ENCODE measurements at places on chromosomes 7 and 10. TPM values are rescaled to one million over a fixed set of nuclear protein-coding genes. Genes with fewer than 3 reads are reported as not detected.
A peak's percentile ranks its signal among the peaks of the same experiment; 100 is the strongest.

GRCh38 chr10:86710987-86711512, 42.7 kb downstream of the LDB3 start:
- DNase-seq, result peak; percentile 43

Gene TFPI2
- 12.5 TPM for total RNA-seq

- no peak for DNase-seq
Measured at GRCh38 chr10:29723726-29724125, 89.0 kb upstream of the SVIL start.

Gene TCAF2
- 3.8 TPM for total RNA-seq

Gene FXYD4
- 0.14 TPM for total RNA-seq

Gene GNAT3
- total RNA-seq, result 0.19 TPM

GRCh38 chr7:22949944-22950343, 64.0 kb downstream of the HYCC1 start:
- DNase-seq, result no peak

DNA sequence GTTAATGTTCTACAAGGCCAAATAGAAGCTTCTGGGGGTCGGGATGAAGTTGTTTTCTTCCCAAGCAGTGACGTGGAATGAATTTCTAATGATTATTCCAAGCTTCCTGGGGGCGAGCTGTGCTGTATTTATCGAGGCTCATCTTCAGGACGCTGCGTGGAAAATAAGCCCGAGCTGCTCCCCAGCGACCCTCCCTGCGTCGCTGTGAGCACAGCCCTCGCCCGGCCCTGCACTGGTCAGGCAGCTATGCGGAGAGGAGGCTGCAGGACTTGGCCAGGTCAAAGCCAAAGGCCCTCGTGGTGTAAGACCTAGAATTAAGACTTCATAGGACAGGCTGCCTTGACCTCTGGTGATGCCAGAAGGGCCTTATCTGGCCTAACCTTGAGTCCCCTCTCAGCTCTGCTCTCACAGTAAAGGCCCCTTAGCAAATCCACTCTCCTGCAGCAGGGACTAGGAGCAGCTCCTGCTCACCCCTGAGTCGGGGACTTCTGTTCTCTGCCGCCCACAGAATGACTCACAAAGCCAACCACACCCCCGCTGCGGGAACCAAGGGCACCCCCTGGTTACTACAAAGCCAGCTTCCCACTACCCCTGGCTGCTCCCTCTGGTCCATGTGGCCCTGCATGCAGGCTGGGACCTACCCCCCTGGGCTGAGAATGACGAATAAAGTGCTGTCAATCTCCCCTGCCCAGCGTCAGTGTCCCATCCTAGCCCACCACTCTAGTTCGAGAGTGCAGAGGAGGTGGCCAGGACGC, 501.6 kb downstream of the TCERG1L start:
- no peak for DNase-seq

DNA sequence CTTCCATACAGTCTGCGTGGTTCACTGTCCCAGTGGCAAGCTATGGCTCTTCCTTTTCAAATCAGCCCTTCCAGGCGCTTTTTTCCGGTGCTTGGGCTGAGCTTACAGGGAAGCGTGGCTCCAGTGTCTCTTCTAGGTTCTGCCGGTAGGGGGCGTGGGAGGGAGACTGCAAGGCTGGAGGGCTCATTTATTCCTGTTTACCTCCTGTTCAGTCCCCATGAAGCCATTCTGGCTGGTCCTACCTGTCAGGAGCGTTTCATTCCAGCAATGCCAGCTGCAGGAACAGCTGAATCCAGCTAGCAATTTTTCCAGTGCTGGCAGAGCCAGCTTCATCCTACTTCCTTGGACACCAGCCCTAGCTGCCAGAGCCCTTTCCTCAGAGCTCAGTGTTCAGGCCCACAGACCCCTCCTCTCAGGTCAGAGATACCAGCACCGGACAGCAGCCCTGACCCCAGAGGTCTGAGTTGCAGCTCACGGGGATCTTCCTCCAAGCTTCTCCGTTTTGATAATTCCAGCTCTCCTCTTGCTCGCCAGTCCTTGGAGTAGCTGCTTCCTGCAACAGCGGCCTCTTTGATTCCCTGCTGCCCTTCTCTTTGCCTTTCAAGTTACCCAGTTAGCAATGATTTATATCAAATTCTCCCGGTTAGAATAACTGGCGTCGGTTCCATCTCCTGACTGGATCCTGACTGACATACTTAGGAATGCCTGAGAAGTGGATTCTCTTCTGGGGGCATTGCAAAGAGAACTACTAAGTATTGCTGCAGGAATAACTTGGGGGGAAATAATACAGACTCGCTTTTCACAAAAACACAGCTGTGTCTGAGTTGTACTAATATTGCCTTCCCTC, 129.8 kb downstream of the FRMD4A start:
- no peak for DNase-seq

DNA sequence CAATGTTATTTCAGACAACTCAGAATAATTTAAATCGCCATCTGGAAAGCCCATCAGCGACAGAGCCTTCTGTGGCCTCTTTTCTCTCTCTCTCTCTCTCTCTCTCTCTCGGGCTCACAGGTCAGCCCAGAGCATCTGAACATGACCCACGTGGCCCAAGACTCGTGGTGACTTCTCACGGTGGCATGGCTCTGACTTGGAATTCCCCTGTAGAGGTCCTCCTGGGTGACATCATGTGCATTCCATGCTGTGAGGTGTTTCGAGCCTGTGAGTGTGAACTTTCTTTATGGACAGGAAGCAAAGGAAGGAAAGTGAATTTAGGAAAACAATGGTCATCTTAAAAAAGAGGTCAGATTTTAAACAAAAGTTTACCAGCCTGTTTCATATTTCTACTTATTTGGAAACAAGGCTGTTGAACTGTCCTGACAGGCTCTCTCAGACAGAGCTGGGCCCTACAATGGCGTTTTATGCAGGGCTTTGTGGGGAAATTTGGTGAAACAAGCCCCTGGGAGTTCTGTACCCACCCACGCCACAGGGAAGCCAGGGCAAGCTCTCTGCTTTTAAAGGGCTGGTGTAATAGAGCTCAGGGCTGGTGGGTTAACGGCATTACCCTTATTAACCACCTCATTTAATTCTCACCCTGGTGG, 359.7 kb upstream of the ZNF32 start:
- DNase-seq, result no peak

DNA sequence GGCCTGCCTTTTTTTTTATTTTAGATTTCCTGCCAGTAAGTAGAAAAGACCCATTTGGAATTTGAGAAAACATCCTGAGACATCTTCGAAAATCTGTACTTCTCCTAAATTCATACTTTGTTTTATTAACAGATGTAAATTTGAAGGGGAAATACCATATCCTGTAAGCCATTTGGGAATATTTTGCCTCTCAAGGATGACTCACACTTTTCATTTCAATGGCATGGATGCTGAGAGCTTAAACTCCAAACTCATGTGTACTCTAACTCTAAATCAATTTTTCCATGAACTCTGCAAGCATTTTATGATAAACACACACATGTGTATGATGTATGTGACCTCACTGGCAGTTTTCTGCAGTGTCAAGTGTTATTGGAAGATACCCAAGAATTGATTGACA, 89.0 kb downstream of the SEMA3A start:
- no peak for DNase-seq

GRCh38 chr7:133054162-133054840, 27.6 kb downstream of the CHCHD3 start:
- no peak for DNase-seq

Gene GPNMB
- total RNA-seq, result 63.4 TPM

Gene GDF10
- 0.47 TPM for total RNA-seq

Gene PCLO
- 2.3 TPM for total RNA-seq

GRCh38 chr10:11828682-11829284, 5.6 kb downstream of the PROSER2 start:
- DNase-seq, result no peak

DNA sequence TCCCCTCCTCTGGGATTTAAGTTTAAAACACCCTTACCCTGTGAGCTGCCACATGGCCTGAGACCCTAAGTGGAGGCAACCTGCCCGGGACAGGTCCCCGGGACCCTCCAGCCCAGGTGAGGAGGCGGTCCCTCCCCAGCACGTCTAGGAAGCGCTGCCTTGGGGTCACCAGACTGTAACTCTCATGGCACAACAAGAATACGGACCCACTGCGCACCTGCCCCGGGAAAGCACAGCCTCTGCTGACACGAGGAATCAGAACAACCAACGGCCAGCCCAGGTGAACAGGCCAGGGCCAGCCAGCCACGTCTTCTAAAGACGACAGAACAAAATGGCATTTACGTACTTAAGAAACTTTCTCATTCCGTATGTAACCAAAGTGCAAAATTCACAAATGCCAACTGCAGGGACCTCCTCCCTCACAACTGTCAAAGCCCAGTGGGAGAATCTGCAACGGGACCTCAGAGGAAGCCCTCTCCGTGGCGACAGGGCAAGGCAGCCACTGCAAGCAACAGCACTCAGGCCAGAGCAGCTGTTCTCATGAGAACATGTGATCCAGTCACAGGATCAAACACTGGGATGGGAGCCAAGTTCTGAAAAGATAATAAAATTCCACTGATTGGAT, 208.4 kb downstream of the DIP2C start:
- DNase-seq, result no peak

Gene CUBN
- 1.7 TPM for total RNA-seq

GRCh38 chr7:108071551-108071950, 58.6 kb downstream of the LAMB4 start:
- DNase-seq, result no peak

DNA sequence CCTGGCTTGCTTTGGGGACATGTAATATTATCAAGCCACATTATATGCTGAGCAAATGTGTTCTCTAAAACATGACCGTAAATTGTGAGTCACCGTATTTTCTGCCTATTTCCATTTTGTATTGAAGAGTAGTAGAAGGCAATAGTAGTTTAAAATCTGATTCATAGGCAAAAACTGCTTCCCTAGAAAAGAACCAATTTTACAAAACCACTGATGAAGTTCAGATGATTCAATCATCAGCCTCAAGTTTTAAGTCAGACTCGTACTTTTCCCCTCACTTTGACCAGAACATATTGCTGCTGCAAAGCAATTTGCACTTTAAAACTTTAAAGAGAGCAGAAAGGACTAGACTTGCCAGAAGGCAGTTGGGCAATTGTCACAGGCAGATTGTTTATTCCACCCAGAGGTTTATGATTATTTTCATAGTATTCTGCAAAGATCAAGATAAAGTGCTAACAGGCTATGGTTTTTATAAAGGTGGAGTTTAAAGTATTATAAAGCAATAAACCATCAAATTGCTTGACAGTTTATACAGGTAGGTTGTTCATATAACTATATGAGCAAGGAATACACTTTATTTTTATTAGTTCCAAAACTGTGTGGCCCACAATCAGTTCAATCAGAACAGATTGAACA, 168.2 kb downstream of the ETV1 start:
- no peak for DNase-seq

Data from thymus (tissue), 14 donors.